Activated CD4-positive, alpha-beta T cell treated with anti-CD3 and anti-CD28 coated beads, Interleukin-2, amount 10 ng/mL, durations not matched to agents 7 days and 5 days (primary cell): ENCODE measurements at places on chromosomes 2 and 18.
A peak's percentile ranks its signal among the peaks of the same experiment; 100 is the strongest.

DNA sequence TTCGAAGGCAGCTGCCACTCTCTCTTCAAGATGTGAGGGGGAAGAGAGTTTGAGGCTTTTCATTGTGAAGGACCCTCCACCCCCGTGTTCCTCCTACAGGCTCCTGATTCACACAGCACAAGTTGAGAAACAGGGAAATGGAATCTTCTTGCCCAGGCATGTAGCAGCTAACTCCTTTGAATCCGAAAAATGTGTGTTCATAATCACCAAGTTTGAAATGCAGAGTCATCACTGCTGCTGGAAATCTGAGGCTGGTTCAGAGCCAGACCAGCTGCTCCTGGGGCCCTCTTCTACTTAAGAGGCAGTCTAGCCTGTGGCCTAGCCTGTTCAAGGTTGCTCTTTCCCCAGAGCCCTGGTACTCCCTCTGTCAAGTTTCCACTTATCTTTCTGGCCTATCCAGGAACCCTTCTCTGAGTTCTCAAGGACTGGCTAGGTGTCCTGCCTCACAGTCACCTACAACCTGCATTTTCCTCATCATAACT lies 166.4 kb downstream of the TMEM247 start:
- DNase-seq = no peak

- no peak for DNase-seq
Observed at GRCh38 chr2:101357376-101357775, 29.9 kb downstream of the CREG2 start.

- no peak for DNase-seq
Observed at GRCh38 chr2:239594019-239594771, 193.4 kb upstream of the HDAC4 start.

- no peak for DNase-seq
Observed at GRCh38 chr2:30963184-30963583, 155.9 kb upstream of the CAPN13 start.

DNA sequence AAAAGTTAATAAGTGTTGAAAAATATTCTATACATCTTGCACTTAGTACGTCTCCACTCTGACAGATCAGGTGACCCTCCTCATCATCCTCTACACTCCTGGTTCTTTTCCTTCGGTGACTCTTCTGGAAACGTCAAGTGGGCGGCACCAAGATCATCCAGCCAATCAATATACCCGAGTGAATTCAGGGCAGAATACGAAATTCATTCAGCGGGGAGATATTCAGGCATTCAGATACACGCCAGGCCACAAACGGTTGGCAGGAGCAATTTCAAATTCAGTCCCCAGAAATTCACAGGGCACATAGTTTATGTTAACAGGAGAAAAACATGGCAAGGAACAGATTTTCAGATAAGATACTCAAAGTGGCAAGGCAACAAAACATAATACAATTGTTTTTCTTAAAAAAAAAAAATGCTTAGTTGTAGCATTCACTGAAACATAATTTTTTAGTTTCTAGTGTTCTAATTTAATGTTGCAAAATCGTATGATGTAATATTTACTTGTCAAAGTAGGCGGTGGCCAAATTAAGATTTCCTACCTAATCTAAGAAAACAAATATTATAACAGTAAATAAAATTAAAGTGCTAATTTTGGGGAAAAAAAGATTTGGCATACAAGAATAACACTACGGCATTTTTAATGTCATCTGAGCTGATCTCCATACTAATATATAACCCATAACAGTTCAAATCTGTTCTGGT lies 4.2 kb downstream of the CLK1 start:
- DNase-seq = peak; percentile 29

DNA sequence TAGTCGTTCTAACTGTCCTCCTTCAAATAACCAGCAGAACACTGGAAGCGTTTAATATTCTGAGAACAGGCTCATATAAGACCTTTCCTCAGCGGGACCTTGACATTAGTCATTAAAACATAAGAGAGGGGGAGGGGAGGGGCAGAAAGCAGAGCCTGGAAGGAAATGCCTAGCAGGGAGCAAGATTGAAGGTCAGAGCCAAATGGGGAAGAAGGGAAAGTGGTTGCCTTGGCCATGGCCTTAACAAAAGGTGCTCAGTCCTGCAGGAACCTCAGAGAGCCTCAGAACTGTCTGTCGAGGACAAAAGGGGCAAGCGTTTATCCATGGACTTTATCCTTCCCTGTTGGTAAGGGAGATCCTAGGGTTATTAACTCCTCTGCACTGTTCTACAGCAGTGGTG lies 856 bp upstream of the PLA2R1 start:
- no peak for DNase-seq

GRCh38 chr2:160920791-160921303 lies 239.4 kb upstream of the TANK start:
- DNase-seq = no peak

GRCh38 chr2:147989809-147990403 lies 30.6 kb downstream of the ORC4 start:
- DNase-seq = peak; percentile 41

DNA sequence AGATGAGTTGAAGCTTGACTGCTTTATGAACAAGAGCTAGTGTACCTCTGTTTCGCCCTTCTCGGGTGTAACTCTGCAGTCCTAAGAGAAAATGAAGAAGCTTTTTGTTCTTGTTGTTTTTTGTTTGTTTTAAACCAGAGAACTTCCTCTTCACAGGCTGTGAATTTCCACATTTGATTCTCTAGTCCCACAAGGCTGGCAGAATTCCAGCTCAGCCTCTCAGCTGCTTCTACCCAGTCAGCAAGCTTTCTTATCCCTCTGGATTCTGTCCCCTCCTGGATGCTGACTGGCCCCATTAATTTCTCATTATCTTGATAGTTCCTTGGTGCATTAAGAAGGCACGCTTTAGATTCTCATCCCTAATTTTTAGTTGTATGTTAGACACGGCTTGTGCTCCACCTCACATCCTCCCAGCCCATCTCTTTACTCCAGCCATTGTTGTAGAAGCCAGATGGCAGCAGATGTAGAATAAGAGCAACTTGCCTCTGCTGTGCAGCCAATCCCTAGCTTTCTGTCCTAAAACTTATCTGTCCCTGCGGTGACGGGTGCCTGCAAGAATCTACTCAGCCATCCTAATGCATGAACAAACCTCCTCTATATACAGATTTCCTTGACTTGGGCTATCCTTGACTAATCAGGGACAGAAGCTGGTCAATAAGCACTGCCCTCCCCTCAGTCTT lies 12.3 kb upstream of the RESP18 start:
- DNase-seq = no peak

DNA sequence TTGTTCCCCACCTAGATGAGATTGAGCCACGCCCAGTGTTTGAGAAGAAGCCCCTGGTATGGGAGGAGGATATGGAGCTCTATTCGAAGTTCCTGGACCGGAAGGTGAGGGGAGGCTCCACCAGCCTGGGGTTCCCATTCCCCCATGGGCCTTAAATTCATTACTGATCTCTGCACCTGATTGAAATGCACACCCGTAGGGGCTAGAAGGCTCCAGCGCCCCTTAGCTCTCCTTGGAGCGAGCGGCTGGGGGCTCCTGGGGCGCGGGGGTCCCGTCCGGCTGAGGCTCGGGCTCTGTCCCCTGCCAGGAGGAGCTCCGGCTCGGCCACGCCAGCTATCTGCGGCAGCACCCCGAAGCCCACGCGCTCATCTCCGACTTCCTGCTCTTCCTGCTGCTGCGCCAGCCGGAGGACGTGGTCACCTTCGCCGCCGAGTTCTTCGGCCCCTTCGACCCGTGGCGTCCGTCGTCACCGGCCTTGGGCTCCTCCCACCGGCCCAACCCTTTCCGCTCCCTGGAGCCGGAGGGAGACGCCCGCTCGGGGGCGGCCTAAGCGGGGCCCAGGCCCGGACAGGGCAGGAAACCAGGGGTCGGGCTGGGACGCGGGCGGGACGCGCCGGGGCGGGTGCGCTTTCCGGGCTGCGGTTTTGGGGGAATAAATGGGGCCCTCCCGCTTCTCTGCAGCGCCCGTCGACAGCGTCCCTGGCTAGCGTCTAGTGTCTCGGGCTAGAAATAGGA lies 10.9 kb downstream of the CATIP start:
- peak; percentile 70 for DNase-seq

GRCh38 chr2:241555711-241556110 lies 2.8 kb upstream of the BOK start:
- DNase-seq = no peak

DNA sequence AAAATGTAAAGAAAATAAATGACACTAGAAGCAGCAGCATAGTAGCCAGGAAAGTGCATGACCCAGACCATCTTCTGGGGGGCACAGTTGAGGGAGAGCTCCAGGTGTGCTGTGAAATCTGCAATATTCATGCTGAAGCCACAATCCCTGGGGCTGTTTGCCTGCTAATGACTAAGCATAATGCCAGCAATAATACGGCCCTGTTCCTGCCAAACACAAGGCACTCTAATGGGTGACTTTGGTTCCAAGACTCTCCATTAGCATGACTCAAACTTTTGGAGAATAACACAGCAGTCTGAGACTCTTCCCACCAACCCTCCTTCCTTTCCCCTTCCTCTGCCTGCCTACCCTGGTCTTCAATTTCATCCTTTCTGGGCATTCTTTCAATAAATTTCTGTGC lies 77.9 kb upstream of the DOCK10 start:
- DNase-seq = no peak

- DNase-seq = no peak
Observed at GRCh38 chr2:180705122-180705521, 275.3 kb upstream of the UBE2E3 start.

DNA sequence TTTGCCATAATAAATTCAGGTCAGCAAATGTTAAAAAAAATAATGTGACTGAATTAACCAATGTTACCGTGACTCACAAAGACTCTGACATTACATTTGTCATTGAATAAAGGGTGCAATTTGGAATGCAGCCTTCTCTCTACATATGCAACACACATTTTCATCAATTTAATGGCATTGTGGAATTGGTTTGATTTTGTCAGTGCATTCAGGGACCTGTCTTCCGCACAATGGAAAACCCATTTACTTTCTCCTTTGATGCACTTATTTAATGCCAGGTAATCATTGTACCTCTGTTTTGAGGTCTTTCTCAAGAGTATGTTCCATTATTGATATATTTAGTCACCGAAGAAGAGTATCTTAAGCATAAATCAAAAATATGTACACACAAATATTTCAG lies 1099.3 kb downstream of the SOCS6 start:
- DNase-seq = no peak

- DNase-seq = no peak
Observed at GRCh38 chr2:134736167-134736880, 17.5 kb upstream of the TMEM163 start.

DNA sequence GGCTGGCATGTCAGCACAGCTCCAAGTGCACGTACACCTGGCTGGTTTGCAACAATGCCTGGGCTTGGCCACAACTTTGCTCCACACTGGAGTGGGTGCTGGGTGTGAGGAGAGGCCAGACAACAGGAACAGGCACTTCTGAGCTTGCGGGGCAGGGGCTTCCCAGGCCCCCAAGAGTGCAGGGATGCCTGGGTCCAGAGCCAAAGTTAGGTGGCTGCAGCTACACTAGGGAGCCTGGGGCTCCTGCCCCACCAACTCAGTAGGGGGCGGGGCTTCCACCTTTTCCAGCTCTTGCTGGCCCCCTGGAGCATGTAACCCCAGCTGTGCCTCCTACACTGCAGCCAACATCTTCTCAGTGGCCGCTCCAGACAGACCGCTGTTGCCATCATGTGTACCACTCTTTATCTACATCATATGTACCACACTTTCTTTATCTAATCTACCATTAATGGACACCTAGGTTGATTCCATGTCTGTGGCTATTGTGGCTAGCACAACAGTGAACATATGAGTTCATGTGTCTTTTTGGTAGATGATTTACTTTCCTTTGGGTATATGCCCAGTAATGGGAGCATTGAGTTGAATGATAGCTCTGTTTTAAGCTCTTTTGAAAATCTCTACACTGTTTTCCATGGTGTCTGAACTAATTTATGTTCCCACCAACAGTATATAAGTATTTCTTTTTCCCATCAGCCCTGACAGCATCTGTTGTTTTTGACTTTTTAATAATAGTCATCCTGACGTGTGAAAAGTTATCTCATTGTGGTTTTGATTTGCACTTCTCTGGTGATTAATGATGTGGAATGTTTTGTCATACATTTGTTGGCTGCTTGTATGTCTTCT lies 87.9 kb downstream of the ZNF804A start:
- DNase-seq = no peak

DNA sequence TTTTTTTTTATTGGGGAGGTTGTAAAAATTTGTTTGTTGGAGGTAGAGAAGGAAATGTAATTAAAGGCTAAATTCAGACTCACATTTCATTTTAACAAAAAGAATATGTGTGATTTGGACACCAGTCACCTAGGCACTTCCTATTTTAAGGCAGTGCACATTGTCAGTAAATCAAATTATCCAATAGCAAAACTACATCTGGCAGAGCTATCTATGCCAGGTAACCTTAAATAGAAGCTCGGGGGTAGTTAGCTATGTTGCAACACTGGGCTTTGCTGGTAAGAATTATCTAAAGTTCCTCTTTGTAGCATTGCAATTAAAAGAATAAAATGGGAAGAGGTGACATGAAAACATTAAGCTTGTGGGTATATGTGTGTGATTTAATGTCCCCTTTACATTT lies 1064.4 kb upstream of the ZEB2 start:
- DNase-seq = no peak

DNA sequence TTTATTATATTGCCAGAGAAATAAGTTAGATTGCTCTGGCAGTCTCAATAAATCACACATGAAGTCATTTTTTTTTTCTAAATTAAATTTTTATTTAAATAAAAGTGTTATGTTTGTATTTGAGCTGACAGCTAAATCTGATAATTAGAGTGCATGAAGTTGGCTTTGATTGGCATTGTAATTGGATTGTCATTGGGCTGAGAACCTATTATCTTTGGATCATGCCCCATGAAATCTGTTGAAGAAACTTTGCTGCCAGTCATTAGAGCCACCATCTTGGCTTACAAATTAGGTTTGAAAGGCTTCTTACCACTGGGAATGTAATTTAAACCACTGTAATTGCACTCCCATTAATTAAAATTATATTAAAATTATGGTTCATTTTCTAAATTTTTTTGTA lies 507.9 kb upstream of the FANCL start:
- no peak for DNase-seq

- DNase-seq = no peak
Observed at GRCh38 chr2:235467588-235467987, 26.3 kb upstream of the AGAP1 start.

DNA sequence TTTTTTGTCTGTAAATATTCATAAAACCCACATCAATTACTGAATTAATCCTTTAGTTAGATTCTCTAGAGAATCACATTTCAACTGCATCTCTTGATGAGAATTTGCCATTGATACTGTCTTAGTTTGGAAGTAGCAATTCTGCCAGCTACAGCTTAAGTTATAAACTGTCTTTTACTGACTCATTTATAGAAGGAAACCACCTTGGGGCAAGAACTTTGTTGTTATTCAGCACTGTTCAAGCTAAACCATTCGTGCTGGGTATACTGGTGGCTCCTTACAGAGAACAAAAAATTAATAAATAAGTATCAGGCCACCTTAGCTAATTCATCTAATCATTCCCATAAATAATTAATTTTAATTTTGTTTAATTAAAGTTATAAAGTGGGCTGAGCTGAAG lies 1082.6 kb upstream of the CELF4 start:
- DNase-seq = no peak
